Stimulated activated CD8-positive, alpha-beta memory T cell treated with anti-CD3 and anti-CD28 coated beads, Interleukin-4, amount 100 ng/mL, for 1 hour (primary cell): ENCODE measurements at places on chromosomes 1 and 21.

- DNase-seq, result no peak
These were observed 14.1 kb downstream of the EPHA2 start for GRCh38 chr1:16141573-16142336.

- DNase-seq, result no peak
These were observed 242.5 kb upstream of the TMPRSS15 start for GRCh38 chr21:18646116-18646515.

GRCh38 chr1:63698001-63698838 is 75.6 kb upstream of the ROR1 start:
- DNase-seq, result no peak

DNA sequence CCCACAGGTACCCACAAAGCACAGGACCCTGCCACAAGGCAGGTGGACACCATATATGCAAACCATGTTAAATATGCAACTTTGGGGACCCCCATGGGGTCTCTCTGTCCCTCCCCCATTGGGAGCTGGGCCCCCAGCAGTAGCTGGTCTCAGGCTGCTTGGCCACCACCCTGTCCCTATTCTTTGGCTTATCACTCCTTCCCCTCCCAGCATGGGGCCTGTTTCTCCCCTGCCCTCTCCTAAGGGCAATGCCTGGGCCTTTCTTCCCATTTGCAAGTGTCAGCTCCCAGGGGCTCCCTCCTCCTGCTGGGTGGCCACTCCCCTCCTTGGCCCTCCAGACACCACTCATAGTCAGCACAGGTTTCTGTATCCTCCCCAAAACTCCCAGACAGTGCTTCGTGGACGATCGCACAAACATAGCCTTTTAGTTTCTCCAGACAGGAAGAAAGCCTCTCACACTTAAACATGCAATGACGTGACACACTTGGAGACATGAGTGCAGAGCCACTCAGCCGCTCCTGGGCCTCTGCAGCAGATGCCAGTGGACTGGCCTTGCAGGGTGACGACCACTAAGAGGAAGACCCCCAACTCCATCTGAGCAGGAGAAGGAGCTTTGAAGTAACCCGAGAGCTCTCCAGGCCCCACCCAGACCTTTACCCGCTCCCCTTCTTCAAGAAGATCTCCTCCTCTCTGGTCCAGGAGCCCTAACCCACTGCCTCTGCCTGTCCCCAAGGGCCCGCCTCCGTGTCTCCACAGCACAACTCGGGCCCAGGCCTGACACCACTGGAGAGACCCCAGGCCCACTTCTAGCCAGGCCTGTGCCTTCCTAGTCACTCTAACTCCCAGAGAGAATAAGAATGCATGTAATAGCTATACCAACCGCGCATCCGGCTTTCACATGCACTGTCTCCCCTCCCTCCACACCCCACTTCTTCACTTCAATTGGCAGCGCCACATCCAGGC is 22.9 kb downstream of the CITED4 start:
- DNase-seq, result no peak

DNA sequence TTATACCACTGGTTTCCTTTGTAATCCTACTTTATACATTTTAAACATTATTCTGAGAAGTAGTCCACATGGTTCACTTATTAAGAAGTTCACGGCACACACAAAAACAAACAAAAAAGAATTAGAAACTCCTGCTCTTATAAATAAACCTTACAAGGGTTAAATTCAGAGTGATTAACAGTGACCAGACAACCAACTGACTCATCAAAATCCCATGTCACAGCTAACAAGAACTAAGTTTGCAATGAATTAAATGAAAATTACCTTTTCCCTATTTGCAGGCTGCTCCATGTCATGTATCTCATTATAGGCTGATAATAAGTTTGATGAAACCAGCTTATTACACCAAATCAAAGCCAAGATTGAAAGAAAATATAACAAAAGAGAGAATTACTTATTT is 77.5 kb downstream of the PUM1 start:
- DNase-seq, result no peak

GRCh38 chr1:6025269-6026094 is 20.2 kb upstream of the KCNAB2 start:
- no peak for DNase-seq

- no peak for DNase-seq
These were observed 135.9 kb downstream of the NPHP4 start for GRCh38 chr1:5856246-5856815.

DNA sequence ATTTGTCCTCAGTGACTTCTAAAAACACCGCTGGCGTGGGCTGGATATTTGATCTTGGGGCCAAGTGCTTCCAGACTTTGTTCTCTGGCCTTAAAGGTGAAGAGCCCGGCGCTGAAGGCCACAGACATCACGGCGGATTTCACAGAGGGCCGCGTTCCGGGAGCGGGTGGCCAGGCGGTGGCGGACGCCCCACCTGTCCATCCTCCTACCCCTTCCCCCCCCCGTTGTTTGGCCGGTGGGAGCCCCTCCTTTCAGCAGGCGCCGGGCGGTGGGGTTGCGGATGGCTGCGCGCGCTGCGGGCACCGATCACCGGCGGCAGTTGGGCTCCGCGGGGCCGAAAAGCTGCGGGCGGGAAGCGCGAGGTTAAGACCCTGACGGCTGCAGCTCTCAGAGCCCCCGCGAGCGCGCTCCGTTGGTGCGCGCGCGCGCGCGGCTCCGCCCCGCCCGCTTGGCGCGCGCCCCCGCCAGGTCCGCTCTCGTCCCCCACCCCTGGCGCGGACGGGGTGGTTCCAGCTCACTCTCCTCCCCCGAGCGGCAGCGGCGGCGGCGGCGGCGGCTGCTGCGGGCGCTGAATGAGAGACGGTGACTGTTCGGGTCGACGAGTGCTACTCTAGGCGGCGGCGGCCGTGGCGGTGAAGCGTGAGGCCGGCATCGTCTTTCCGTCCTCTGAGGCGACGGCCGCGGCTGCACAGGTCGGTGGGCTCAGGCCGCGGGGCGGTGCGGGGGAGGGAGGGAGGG is at the start of gene RALGPS2:
TSS of gene RALGPS2 (plus strand) at position 517 of the 738 bp plus-strand sequence. CDS start 51,521 bp downstream, outside the sequence.
- peak; percentile 17 for DNase-seq

DNA sequence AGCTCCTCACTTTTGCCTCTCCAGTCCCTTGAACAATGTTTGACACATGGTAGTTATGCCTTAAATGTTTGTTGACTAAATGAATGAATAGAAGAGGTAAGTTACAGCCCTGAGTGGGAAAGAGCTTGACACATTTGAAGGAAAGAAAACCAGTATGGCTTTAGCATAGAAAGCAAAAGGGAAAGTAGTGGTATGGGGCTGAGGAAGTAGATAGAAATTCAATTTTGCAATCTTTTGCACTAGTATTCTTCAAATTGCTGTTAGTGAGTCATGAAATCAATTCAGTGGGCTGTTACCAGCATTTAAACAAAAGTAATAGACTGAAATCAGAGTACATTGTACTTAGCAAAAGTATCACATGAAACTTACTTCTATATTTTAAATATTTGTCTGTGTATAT is 21.1 kb downstream of the PLA2G4A start:
- DNase-seq, result no peak

- no peak for DNase-seq
These were observed at the start of gene ABCG1 for GRCh38 chr21:42218836-42219605. Gene ABCG1, plus strand, starts transcription at chr21:42219140. Its CDS starts 123 bp downstream, at chr21:42219263.

GRCh38 chr1:184633785-184634184 is 120.9 kb downstream of the EDEM3 start:
- DNase-seq, result no peak

- no peak for DNase-seq
These were observed 104.4 kb downstream of the LEPR start for GRCh38 chr1:65524931-65525265.

- no peak for DNase-seq
These were observed 653.4 kb downstream of the KCNT2 start for GRCh38 chr1:195954848-195955247.

GRCh38 chr1:22517956-22518355 is 45.3 kb upstream of the EPHA8 start:
- DNase-seq, result no peak

DNA sequence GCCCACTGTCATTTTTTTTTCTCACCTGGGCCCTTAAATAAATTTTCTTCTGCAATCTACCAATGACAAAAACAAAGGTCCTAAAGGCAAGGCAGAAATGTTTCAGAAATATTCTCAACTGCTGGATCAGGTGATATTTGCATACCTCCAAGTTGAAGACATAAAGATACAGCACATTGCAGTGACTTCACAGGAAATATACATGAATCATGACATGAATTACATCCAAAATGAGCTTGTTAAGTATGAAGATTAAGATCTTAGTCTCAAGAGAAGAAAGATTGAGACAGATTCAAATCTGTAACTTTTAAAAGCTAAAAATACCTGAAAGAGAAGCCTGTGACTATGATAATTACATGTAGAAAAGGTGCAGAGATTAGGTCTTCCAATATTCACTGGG is 207.8 kb downstream of the SIPA1L2 start:
- DNase-seq, result no peak

- no peak for DNase-seq
These were observed 40.7 kb downstream of the RIPK4 start for GRCh38 chr21:41726058-41726558.

DNA sequence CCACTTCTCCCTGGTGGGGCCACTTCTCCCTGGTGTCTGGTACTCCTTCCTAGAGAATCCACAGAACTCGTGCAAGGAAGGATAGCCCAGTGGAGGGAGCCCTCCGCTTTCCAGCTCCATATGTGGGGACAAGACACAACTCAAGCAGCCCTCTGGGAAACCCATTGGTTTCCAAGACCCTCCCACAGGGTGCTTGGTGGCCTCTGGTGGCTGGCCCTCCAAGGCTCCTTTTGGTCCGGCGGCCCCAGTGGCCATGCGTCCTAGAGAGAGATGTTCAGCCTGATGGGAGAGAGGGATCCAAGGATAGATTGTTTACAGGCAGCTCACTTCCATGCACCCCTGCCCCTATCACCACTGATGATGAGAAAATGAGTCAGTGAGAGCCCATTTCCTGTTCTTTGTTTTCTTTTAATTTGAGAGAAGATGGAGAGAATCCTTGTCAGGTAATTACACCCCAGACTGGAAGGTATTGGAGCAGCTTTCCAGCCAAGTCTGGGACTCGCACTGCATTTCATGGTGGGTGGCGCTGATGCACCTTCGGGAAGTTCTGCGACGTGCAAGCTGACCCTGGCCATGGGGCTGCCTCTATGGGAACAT is 486.2 kb upstream of the VAMP3 start:
- DNase-seq, result no peak

DNA sequence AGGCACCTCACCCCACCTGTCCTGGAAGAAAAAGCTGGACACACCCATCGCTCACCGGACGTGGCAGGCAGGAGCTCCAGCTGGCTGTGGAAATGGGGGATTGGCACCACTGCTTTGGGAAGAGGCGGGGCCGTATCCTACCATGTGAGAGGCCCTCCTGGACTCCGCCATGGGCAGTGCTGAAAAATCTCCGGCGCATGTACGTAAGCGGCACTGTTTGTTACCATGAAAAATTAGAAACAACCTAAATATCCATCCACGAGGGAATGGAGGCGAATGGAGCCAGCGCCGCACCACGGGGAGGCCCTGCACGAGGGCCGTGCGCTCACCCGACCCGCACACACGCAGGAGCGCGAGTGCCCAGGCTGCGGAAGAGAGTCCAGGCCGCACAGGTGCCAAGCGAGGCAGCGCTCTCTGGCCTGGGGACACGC is 3.1 kb downstream of the KRTAP10-8 start:
- DNase-seq, result no peak

DNA sequence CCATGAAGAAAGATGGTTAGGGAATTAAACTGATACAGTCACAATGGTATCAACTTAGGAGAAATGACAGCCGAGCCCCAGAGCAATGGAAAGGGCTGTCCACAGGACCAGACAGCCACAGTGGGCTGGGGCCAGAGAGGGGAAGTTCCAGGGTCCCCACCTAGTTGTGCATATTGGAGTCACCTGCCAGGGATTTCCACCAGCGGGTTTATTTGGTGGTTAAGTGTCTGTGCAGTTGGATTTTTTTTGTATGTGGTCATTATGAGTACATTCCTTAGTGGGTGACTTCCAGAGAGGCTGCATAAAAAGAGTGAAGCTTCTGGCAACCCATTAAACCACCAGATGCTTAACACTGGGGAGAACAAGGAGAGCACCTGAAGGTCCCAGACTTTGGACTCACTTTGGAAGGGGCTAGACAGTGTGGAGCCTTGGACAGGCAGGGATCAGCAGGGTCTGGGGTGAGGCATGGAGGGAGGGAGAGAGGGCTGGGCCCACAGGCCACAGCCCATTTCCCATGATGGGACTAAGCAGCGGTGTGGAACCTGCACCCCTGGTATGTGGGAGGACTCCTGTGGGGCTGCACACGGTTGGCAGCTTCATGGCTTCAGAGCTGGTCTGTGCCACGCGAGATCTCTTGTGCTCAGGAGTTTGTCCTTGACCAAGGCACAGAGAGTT is 7.8 kb upstream of the PTTG1IP start:
- no peak for DNase-seq

GRCh38 chr1:43991476-43992231 is at the start of gene CCDC24:
Gene CCDC24, plus strand, starts transcription at chr1:43991599. Its CDS starts 280 bp downstream, at chr1:43991879.
- peak; percentile 41 for DNase-seq

- no peak for DNase-seq
These were observed 96.7 kb upstream of the HP1BP3 start for GRCh38 chr1:20883766-20884165.

GRCh38 chr21:44419679-44420078 is 35.6 kb upstream of the LRRC3 start:
- DNase-seq, result no peak

- DNase-seq, result no peak
These were observed 42.5 kb upstream of the C1orf174 start for GRCh38 chr1:3942416-3943122.

DNA sequence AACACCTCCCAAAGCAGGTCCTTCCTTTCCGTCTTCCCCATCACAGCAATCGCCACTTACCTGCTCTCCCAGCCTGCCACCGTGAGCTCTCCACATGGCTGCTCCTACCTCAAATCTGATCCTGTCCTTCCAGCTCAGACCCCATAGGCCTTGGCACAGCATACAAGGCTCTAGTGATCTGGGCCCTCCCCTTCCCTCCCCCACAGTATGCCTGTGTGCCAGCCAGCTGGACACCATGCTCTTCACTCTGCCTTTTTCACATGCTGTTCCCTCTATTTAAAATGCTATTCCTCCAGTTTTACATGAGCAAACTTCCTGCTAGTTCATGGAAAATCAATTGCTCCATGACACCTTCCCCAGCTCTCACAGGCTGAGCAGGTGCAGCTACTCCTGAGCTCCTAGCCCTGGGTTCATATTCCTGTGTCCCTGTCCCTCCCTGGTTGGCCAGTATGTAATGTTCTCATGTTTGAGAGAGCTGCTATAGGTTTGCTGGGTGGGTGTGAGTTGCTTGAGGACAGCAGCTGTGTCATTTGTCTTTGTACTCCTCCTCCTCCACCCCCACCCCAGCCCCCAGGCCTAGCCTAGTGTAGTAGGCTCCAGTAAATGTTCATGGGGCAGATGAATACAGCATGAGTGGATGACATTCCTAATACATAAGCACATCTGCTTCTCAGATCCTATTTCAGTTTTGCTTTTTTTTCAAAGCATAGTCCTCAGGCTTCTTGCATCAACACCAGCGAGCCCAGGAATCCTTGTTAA is 6.3 kb upstream of the TNNT2 start:
- DNase-seq, result no peak

- no peak for DNase-seq
These were observed 27.9 kb upstream of the AGO1 start for GRCh38 chr1:35854989-35855700.

- DNase-seq, result no peak
These were observed 194.6 kb downstream of the ST6GALNAC3 start for GRCh38 chr1:76269155-76269554.
